Upper lobe of right lung (tissue), 1 donor: ENCODE measurements at places on chromosomes 3 and 15. TPM values are rescaled to one million over a fixed set of nuclear protein-coding genes. Genes with fewer than 3 reads are reported as not detected.

ZKSCAN7 gene
- total RNA-seq = 3.6 TPM

ACTRT3 gene
- 1.2 TPM for total RNA-seq

DNA sequence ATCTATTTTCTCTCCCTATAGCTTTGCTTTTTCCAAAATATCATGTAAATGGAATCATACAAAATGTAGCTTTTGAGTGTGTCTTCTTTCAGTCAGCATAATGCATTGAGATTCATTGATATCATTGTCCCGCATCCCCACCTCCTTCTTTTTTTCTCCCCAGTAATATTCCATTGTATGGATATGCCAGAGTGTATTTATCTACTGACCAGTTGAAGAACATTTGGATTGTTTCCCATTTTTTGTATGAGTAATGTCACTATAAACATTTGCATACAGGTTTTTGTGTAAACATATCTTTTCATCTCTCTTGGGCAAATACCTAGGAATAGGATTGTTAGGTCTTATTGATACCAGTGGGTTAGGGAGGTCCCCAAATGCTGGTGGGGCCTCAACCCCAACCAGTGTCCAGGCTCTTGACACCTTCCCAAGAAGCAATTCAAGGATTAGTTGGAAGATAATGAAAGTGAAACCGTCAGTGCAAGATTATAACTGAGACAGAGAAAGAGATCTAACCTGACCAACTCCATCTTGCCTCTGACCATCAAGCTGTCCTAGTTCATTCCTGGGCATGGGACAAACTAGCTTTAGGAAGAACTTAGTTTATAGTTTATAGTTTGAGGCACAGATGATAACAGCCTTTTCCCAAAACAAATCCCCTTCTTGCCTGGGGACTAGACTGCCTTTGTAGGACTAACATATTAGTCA lies 7.4 kb upstream of the SLC33A1 start:
- no peak overlapping the region for H3K27ac ChIP-seq
- no peaks in the 10 kb centered on the region for H3K4me1 ChIP-seq
- no peak overlapping the region for H3K4me3 ChIP-seq
- no peaks in the 10 kb centered on the region for H3K36me3 ChIP-seq
- no peaks in the 10 kb centered on the region for H3K27me3 ChIP-seq

DNA sequence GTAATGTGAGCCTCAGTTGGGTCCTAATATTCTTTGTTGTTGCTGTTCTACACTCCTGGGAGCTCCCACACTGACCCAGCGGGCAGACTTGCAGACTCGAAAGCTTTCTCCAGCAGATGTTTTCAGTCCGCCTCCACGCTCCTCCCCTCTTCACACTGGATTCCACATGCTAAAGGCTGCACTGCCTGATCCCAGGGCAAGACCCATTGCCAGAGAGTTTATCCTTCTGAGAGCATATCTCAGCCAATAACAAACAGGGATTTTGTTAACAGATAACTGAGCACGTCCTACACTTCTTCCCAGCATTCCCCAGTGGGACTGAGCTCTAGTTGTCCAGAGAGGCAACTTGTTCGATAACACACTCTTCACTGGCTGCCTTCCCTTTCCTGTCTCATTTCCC lies 8.0 kb upstream of the COL6A6 start:
- H3K4me1 ChIP-seq = peaks cover 4% of the 10 kb centered on the region
- H3K27ac ChIP-seq = no peak overlapping the region
- H3K36me3 ChIP-seq = no peaks in the 10 kb centered on the region
- no peak overlapping the region for H3K4me3 ChIP-seq
- no peak for DNase-seq

- H3K4me1 ChIP-seq = peaks cover 15% of the 10 kb centered on the region
- no peak for DNase-seq
- no peaks in the 10 kb centered on the region for H3K27me3 ChIP-seq
- no peaks in the 10 kb centered on the region for H3K36me3 ChIP-seq
- no peak overlapping the region for H3K4me3 ChIP-seq
Observed at GRCh38 chr3:122952520-122952919, 75.0 kb downstream of the SEMA5B start.

FRG2C gene
- total RNA-seq = not detected

DNA sequence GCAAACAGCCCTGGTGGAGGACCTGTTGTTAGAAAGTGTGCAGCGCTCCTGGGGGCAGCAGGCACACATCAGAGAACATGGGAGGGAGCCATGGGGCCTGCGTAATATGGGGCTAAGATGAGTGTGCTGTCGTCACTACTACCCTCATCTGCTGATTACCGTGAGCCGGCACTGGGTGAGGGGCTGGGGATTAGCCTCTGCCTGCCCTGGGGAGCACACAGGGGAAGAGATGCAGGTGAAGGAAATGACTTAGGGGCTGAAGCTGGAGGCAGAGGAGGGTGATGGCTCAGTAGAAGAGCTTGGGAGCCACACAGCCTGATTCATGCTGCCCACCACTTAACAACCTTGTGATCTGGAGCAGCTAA lies 33.6 kb upstream of the LINGO1 start:
- no peaks in the 10 kb centered on the region for H3K4me1 ChIP-seq
- H3K27me3 ChIP-seq = peaks cover 27% of the 10 kb centered on the region
- DNase-seq = no peak
- H3K4me3 ChIP-seq = no peak overlapping the region

NOX5 gene
- total RNA-seq = 0.14 TPM

GRCh38 chr3:152269831-152270734 lies 1.4 kb downstream of the MBNL1 start:
- peaks cover 40% of the 10 kb centered on the region for H3K4me1 ChIP-seq
- no peaks in the 10 kb centered on the region for H3K36me3 ChIP-seq
- peak overlapping the region; percentile 89 for H3K4me3 ChIP-seq
- H3K27ac ChIP-seq = peak overlapping the region; percentile 98

GRCh38 chr3:109330405-109330804 lies 6.9 kb downstream of the DPPA4 start:
- H3K36me3 ChIP-seq = no peaks in the 10 kb centered on the region
- H3K27me3 ChIP-seq = peaks cover under 1% of the 10 kb centered on the region
- H3K4me3 ChIP-seq = no peak overlapping the region
- no peaks in the 10 kb centered on the region for H3K4me1 ChIP-seq

MYL3 gene
- 3.8 TPM for total RNA-seq

DNA sequence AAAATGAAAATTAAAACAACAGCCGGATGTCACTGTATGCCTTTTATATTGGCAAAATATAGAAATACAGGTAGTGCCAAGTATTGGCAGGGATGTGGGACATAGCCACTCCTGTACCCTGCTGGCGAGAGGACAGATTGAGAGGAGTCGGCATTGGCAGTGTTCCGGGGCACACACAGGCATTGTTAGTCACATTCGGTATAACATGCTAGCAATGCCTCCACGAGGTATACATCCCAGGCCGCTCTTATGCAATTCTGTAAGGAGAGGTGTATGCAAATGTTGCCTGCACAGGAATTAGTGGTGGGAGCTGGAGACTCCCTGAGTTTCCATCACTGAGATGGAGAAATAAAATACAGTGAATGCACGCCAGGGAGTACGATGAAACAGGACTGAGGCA lies 99.4 kb upstream of the DLG1 start:
- no peak overlapping the region for H3K4me3 ChIP-seq
- no peaks in the 10 kb centered on the region for H3K36me3 ChIP-seq
- DNase-seq = no peak
- no peaks in the 10 kb centered on the region for H3K27me3 ChIP-seq
- no peaks in the 10 kb centered on the region for H3K4me1 ChIP-seq

- DNase-seq = no peak
- no peak overlapping the region for H3K27ac ChIP-seq
- H3K4me1 ChIP-seq = no peaks in the 10 kb centered on the region
- H3K36me3 ChIP-seq = no peaks in the 10 kb centered on the region
- no peaks in the 10 kb centered on the region for H3K27me3 ChIP-seq
Observed at GRCh38 chr3:157248590-157249422, 88.9 kb upstream of the CCNL1 start.

DNA sequence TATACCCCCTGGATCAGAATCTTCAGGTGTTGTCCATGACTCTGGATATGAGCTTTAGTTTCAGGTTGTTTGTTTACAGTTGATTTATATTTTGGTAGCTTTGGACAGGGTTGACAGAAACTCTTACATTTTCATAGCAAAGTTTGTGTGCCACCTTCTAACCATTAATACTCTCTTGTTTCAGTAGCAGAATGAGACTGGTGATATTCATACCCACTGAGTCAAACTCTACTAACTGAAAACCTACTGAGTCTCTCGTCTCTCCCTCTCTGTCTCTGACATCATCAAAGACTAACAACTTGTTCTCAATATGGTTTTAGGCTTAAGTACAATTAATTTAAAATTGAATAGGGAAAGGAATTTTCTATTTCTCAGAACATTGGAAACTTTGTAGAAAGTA lies 282.3 kb downstream of the CNTN6 start:
- no peaks in the 10 kb centered on the region for H3K27me3 ChIP-seq
- H3K4me1 ChIP-seq = no peaks in the 10 kb centered on the region
- H3K36me3 ChIP-seq = no peaks in the 10 kb centered on the region

PEAK1 gene
- total RNA-seq = 139 TPM
